ENCODE measurements at places on chromosomes 2 and 18. TPM values are rescaled to one million over a fixed set of nuclear protein-coding genes. Genes with fewer than 3 reads are reported as not detected.

DNA sequence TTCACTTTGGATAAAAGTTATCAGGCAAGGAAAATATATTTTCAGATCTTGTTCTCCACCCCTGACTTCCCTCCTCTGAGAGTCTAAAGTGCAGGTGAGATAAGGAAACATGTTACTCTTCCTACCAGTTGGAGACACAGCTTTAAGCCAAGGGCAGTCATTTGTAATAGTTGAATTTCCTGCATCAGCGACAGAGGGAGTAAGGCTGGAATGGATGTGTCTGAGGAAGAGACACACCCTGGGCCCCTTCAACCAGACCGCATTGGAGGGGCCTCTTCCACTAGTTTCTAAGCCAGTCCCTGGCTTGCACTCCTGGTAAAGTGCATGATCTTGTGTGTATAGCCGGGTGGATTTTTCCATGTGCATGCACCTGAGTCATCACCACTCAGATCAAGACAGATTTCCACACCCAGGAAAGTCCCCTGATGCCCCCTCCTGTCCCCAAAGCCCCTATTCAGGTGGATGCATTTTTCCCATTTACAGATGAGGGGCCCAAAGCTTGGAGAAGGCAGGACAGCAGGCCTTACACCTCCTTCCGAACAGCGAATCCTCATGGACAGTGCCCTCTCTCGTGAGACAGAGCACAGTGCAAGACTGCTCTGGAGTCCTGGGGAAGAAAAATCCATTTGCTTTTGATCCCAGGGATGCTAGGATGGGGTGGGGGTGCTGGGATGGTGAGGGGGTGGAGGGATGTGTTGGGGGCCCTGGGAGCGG lies 66.7 kb upstream of the SH3RF3 start:
- H3K36me3 ChIP-seq, result no peaks in the 10 kb centered on the region
- H3K4me3 ChIP-seq, result no peak overlapping the region
- no peaks in the 10 kb centered on the region for H3K27me3 ChIP-seq
- no peak overlapping the region for H3K27ac ChIP-seq

GRCh38 chr2:143720095-143720664 lies 591.0 kb downstream of the ARHGAP15 start:
- H3K27ac ChIP-seq, result no peak overlapping the region
- DNase-seq, result no peak
- H3K27me3 ChIP-seq, result no peaks in the 10 kb centered on the region
- no peaks in the 10 kb centered on the region for H3K36me3 ChIP-seq

Gene RESP18
- not detected for total RNA-seq

Gene IGFBP5
- 899 TPM for total RNA-seq

- no peak overlapping the region for H3K27ac ChIP-seq
- no peaks in the 10 kb centered on the region for H3K4me1 ChIP-seq
- H3K4me3 ChIP-seq, result no peak overlapping the region
- H3K27me3 ChIP-seq, result no peaks in the 10 kb centered on the region
Observed at GRCh38 chr2:216206041-216206703, 97.0 kb downstream of the XRCC5 start.

- no peak overlapping the region for H3K27ac ChIP-seq
- DNase-seq, result no peak
- H3K36me3 ChIP-seq, result peaks cover 44% of the 10 kb centered on the region
- no peaks in the 10 kb centered on the region for H3K4me1 ChIP-seq
- no peak overlapping the region for H3K4me3 ChIP-seq
Observed at GRCh38 chr18:49044898-49045297, 94.1 kb upstream of the SMAD7 start.

DNA sequence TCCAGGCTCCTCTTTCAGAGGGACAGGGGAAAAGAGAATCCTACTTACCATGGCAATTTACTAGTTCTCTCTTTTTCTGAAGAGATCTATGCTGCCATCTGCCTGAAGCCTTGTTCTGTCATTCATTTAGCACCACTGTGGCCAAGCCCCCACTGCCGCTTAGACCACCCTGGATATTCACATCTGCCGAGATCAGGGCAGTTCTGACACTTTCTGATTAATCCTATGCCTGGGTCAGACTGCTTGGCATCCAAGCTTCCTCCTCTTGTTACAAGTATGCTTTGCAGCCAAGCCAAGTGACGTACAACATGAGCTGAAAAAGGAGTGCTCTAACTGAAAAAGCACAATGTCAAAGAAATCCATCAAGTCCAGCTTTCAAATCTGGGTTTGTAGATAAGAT lies 332.6 kb downstream of the SUCLG1 start:
- DNase-seq, result no peak
- H3K36me3 ChIP-seq, result no peaks in the 10 kb centered on the region
- no peaks in the 10 kb centered on the region for H3K4me1 ChIP-seq
- H3K27me3 ChIP-seq, result no peaks in the 10 kb centered on the region

All from esophagus squamous epithelium (tissue), 5 donors.